ENCODE measurements at places on chromosomes 13 and 19.

- ATAC-seq: no peak
Observed at GRCh38 chr13:67143544-67144115, 86.5 kb downstream of the PCDH9 start.

- no peak for ATAC-seq
Observed at GRCh38 chr19:869245-870177, 10.0 kb downstream of the CFD start.

DNA sequence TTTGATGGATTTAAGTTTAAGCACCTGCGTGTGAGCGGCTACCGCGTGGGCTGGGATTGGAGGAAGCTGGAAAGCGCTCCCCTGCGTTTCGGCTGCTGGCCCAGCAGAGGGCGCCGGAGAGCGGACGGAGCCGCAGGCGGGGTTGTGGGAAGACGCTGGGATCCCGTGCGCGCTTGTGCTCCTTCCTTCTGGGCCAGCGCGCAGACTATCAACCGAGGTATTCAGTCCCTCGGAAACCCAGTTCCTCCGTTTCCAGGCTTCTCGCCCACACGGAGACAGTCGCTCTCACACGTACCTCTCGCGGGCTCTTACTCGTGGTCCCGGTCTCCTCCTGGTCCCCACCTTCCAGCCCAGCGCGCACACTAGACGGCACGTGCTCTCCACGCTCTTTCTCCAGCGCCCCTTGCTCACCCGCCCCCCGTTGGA, 28.8 kb downstream of the EPN1 start:
- ATAC-seq: peak; percentile 24

- ATAC-seq: no peak
Observed at GRCh38 chr19:1847348-1847683, 967 bp downstream of the REXO1 start.

DNA sequence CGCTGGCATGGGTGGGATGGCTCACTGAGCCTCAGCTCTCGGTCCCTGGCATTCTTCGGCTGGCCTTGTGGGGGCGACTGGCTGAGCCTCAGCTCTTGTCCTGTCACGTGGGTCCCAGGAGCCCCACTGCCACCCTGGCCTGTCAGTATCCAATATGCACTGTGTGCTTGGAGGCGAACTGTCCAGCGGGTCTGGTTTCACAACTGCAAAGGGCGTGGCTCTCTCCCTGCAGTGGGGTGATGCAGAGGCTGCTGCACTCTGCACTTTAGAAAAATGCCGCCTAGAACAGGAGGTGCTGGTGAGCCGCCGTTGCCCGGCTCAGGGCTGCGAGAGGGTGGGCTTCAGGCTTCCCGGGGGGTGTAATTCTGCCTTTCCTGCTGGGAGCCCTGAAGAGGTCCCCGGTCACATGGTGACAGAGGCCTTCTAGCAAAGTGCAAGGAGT, 17.0 kb upstream of the TMEM255B start:
- peak; percentile 45 for ATAC-seq

GRCh38 chr13:59416561-59416960, 747.2 kb downstream of the DIAPH3 start:
- no peak for ATAC-seq

DNA sequence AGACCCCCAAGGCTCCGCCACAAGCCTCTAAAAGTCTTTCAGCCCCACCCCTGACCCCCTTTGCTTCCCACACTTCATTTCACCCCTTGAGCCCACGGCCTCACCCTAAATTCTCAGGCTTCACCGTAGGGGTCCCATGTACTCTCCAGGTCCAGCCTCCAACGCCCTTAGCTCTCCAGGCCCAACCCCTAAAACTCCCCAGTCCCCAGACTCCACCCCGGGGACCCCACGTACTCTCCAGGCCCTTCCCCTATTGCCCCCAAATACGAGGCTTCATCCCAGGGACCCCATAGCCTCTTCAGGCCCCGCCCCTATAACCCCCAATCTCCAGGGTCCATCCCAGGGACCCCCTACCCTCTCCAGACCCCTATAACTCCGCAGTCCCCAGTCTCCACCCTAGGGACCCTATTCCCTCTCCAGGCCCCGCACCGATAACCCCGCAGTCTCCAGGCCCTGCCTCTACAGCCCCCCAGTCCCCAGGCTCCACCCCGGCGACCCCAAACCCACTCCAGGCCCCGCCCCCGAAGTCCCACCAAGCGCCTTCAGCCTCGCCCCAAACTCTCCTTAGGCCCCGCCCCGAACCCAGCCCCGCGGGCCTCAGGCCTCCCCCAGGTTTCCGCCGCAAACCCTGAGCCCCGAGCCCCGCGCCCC, 619 bp downstream of the MED16 start:
- no peak for ATAC-seq

DNA sequence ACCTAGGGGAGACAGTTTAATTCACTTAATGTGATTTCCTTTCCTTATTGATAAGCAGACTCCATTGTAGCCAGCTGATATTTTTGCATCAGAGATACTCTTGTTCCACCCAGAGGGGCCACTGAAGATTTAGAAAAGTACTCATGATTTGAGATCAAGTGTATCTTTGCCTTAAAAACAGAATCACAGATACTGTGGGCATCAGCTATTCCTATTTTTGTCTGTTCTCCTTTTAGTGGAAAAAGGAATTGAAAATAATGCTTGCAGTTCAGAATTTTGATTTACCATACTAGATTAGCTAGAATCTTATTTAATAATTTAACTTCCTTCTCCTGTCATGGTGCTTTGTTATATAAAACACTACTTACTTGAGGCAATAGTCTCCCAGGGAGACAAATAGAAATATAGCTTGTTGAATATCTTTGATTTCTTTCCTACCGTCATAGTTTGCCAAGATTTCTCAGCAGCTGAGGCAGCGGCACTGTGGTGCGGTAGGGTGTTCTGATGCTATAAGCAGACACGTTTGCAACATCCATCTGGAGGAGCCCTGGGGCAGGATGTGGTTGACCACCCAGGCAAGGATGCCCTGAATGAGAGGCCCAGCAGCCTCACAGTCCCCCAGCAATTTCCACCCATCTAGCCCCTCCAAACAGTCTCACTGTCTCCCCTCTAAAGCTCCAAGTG, 47.0 kb upstream of the RAP2A start:
- ATAC-seq: no peak

GRCh38 chr13:31880851-31881494, 141.6 kb downstream of the RXFP2 start:
- ATAC-seq: no peak

DNA sequence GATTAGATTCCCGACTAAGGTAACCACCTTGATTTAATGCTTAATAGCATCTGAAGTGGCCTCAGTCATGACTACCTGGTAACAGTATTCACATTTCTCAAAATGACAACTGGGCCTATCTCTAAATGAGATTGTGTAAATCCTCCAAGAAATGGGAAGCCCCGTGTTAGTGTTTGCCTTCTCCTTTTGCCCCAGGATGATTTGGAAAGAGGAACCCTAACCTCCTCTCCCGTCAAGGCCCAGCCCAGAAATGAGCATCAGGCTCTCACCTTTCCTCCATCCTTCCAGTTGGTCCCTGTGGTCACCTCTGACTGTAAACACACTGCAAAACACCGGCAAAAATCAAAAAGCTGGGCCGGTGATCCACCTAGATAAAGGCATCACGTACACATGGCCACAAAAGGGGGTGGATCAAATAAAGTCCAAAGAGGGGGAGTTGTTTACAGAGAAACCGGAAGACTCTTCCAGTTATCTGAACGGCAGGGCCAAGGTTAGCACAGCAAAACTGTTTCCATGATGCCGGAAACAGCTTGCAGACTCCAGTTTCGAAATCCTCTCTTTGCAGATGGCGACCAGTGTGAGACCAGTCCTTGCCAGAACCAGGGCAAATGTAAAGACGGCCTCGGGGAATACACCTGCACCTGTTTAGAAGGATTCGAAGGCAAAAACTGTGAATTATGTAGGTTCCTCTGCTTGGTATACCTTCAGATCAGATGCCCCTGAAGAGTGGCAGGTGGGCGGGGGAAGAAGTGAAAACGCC, 16.4 kb downstream of the F10 start:
- ATAC-seq: no peak

DNA sequence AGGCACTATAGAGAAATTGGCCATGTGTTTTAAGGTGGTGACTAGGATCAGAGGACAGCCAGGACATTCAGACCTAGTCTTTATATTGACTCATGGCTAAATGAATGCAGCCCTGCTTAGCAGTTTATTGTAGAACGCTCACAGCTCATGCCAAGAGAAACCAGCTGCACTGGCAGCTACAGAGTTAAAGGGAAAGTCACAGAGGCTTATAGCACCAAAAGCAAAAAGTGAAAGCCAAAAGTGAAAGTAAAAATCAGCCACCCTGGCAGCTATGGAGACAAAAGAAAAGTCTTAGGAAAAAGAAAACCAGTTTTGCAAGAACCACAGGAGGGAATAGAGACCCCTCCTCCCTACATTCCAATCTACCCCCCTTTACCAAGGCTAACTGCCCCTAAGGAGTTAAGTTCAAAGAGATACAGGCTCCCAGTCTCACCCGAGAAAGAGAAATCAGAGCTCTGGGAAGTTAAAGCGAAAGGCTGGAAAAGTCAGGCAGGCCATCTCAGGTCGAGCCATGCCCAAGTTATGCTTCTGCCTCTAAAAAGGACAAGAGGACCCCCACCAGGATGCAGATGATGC, 99.0 kb downstream of the ZNF429 start:
- ATAC-seq: no peak

DNA sequence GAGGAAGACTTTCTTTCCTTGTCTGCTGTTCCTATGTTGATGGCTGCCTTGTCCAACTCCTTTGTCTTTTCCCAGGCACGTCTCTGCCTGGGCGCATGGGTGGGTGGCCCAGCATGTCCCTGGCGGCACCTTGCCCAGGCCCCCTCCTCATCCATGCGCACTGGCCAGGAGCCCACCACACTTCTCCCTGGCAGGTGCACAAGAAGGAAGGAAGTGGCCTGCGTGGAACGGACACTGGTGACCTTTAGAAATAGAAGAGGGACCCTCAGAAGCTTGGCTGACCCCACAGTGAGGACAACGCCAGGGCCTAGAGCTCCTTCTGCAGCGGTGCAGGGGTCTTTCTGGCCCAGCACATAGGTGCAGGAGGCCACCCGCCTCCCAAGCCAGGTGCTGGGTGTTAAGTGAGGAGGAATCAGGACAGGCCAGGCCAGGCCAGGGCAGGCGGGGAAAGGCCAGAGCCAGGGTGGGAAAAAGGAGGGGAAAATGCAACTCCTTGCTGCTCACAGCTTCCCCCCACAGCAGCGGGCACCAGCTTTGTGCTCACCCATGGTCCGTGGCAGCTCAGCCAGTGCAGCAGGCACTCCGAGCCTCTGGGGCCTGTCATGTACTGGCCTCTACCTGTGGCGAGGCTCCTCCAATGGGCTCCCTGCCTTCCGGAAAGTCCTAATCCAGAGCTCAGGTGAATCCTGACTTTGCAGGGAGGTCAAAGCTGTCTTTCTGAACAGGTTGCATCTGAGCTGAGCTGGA, 104.0 kb downstream of the SOX1 start:
- no peak for ATAC-seq

DNA sequence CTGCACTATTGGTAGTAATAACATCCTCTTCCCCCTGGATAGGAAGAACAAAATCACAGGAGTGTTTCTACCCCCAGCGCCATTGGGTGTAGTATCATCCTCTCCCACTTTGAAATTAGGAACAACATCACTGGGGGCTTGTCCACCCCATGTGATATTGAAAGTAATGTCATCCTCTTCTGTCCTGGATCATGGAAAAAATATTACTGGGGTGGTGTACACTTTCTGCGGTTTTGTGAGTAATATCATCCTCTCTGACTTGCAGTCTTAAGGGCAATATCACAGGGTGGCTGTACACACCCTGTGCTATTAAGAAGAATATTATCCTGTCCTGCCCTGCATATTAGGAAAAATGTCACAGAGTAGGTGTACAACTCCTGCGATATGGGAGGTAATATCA, 4.9 kb upstream of the RGCC start:
- ATAC-seq: peak; percentile 9

GRCh38 chr19:56689198-56689597, 17.6 kb upstream of the ZNF835 start:
- ATAC-seq: no peak

DNA sequence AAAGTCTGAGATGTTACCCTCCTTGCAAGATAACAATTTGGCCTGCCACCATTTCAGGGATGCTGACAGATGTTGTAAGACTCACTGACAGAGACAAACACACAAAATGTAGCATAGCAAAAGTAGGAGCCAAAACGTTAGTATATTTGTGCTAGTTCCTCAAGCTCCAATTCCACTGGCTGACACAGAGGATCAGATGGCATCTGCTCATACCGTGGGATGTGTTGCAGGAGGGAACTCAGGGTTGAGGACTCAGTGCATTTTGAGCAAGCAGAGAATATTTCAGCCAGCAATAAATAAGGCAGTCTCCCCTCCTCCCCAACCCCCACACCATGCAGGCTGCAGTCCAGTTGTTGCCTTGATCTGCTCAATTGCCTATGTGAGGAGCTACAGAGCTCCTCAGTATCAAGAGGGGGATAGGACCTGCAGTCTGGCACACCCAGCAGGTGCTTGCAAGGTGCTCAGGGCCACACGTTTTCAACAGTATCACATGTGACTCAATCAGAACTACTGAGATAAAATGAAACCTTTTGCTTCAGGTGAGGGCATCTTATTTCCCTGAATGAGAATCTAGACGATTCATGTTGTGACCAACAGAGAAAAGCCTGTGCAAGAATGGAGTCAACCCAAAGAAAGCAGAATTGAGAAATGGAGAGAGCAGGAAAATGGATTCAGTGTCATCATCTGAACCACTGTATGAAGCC, 23.6 kb upstream of the LRCH1 start:
- peak; percentile 23 for ATAC-seq

- ATAC-seq: no peak
Observed at GRCh38 chr13:107807306-107808073, 407.8 kb downstream of the LIG4 start.

DNA sequence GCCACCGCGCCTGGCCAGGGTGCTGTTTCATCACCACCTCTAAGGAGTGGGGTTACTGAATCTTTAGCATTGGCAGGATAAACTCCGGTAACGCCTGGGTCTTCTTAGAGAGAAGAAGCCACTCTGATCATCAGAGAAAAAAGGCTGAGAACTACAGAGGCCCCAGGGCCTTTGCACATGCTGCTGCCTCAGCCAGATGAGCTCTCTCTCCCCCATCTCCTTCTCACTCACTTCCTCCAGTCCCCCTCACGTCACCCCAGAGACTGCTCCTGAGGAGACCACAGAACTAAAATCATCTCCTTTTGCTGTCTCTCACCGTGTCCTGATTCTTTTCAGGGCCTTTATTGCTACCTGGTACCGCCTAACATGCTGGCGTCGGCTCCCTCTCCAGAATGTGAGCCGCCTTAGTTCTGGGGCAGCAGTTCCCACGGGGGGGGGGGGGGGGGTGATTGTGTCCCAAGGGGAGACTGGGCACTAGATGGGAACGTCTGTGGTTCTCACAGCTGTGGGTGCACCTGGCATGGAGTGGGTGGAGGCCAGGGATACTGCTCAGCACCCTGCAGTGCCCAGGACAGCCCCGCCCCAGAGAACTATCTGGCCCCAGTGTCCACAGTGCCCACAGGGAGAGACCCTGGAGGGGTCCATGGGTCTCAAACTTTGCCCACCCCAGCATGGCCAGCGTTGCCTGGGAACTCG, 5.1 kb upstream of the DIRAS1 start:
- no peak for ATAC-seq

- no peak for ATAC-seq
Observed at GRCh38 chr19:18173054-18173571, 500 bp upstream of the IFI30 start.

All from activated CD4-positive, CD25-positive, alpha-beta regulatory T cell treated with anti-CD3 and anti-CD28 coated beads, Interleukin-2, amount 50 U/mL, for 24 hours (primary cell).